ENCODE measurements at places on chromosomes 7 and 10. TPM values are rescaled to one million over a fixed set of nuclear protein-coding genes. Genes with fewer than 3 reads are reported as not detected.

SPDYE16 gene
- not detected for total RNA-seq

DNAJC1 gene
- total RNA-seq = 37.6 TPM

MICU1 gene
- total RNA-seq = 21.6 TPM

PRKAR1B gene
- total RNA-seq = 12.0 TPM

BHLHA15 gene
- 8.0 TPM for total RNA-seq

GRCh38 chr7:42506097-42506496 is 269.1 kb upstream of the GLI3 start:
- no peak for DNase-seq

DNA sequence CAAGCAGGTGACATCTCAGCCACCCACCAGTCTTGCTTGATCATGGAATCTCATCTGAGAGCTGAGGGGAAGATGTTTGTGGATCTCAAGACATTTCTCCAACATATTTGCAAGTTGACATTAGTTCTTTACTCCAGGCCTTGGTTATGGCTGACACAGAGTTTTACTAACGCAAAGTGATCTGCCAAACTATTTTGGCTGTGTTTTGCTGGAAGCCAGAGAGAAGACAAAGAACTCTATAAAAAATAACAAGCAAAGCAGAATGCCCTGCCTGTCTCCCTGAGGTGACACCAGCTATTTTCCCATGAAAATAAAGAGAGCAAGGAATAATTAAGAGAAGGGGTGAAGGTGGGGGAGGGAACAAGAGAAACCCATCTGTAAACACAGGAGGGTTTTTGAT is 286.4 kb downstream of the WDR11 start:
- DNase-seq = no peak

All from esophagus squamous epithelium (tissue), 5 donors.